Activated T-cell treated with anti-CD3 and anti-CD28 coated beads, Interleukin-2, amount 50 U/mL, for 48 hours (primary cell): ENCODE measurements at places on chromosomes 3 and 15.

GRCh38 chr3:67688231-67688630, 33.8 kb upstream of the SUCLG2 start:
- DNase-seq, result no peak

- DNase-seq, result peak; percentile 49
These were observed 18.0 kb downstream of the ZDHHC19 start for GRCh38 chr3:196193133-196193735.

- no peak for DNase-seq
These were observed 33.6 kb downstream of the SQOR start for GRCh38 chr15:45668386-45668785.

DNA sequence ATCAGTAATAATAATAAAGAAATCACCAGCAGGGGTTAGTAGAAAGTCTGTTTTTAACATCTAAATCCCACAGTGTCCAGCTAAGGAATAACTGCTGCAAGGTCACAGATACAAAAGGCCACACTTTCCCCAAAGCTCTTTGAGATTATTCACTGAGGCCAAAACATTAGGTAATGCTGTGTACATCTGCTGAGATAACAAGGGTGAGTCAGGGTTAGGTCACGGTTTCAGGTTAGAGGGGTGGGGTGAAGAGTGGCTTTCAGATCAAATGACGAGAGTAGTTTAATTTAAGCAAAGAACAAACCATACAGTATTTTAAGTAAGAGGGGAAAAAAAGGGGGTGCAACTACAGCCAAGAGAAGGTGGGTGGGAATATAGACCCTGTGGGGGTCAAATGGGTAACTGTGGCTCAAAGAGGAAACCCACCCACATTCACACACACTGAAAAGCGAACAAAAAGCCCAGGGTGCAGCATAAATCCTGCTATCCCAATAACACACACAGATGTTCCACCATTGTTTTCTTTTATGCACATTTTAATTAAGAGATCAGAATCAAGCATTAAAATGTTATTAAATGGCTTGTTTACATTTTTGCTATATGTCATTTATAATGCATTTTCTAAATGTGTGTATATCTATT, 412.9 kb downstream of the TIGIT start:
- peak; percentile 23 for DNase-seq
